Endothelial cell (in vitro differentiated cells): ENCODE measurements at places on chromosomes 13 and 19.

- DNase-seq, result no peak
Observed at GRCh38 chr13:19597523-19597922, 35.9 kb upstream of the MPHOSPH8 start.

DNA sequence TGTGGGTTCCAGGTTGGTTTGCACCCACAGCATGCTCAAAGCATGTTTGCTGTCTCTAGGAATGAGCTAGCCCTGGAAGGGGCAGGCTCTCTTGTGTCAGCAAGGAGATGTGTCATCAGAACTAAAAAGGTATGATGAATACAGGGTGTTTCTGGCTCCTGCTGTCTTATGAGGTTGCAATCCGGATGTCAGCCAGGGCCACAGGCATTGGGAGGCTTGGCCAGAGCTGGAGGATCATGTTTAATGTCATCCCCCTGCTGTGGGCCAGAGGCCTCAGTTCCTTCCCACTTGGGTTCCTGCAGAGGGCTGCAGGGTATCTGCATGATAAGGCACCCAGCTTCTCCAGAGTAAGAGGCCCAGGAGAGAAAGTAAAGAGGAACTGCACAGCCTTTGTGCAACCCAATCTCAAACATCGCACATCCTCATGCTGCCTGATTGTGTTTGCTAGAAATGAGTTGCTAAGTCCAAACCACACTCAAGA lies 193.6 kb downstream of the COL4A1 start:
- no peak for DNase-seq

- no peak for DNase-seq
Observed at GRCh38 chr13:46160065-46160464, 21.9 kb downstream of the LCP1 start.

DNA sequence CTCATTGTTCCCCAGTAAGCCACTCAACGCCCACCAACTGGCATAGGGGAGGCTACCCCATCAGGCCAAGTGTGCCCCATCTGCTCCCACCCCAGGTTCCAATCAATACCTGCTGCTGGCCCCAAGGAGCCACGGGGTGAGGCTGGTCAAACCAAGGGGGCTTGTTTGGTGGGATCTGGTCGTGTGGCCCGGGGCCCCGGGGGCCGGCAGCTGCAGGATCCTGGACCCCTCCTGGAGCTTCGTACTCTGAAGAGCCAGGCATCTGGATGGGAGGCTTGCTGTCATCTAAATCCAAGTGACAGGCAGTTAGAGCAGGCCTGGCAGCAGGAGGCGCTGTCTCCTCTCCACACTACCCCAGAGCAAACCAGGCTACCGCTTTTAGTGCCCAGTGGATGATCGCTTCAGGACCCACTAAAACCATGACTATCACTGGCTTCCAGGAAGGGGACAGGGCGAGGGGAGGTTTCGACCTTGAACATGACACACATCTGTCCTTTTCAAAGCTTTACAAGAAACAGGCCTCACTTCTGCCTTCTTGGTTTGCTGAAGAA lies 14.2 kb downstream of the CHERP start:
- peak; percentile 46 for DNase-seq

DNA sequence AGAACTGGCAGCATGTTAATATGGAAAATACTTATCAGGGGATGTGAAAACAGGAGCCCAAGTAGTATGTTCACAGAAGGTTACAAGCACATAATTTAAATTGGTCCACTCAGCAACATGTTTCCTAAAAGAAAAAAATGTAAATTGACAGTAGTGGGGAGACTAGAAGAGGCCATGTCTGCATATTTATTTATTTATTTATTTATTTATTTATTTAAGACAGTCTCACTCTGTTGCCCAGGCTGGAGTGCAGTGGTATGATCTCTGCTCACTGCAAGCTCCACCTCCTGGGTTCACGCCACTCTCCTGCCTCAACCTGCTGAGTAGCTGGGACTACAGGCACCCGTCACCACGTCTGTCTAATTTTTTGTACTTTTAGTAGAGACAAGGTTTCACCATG lies 13.7 kb upstream of the ZNF8 start:
- no peak for DNase-seq

GRCh38 chr13:29511106-29511796 lies 84.2 kb downstream of the SLC7A1 start:
- no peak for DNase-seq

GRCh38 chr19:56123266-56123891 lies 2.3 kb upstream of the ZNF787 start:
- no peak for DNase-seq

DNA sequence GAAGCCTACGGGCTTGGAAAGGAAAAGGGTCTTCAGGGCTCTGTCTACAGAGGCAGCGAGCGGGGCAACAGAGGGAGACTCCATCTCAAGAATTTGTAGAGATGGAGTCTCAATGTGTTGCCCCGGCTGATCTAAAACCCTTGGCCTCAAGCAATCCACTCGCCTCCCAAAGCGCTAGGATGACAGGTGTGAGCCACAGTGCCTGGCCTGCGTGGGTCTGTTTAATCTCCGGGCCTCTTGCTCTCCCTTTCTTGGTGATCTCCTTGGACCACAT lies 8.1 kb downstream of the RPS9 start:
- DNase-seq, result no peak

GRCh38 chr19:9250630-9251029 lies at the start of gene OR7E24:
Gene OR7E24, plus strand, starts transcription at chr19:9250930. Its CDS starts 114 bp downstream, at chr19:9251044.
- DNase-seq, result no peak

- DNase-seq, result no peak
Observed at GRCh38 chr19:3263866-3264265, 39.4 kb downstream of the CELF5 start.

DNA sequence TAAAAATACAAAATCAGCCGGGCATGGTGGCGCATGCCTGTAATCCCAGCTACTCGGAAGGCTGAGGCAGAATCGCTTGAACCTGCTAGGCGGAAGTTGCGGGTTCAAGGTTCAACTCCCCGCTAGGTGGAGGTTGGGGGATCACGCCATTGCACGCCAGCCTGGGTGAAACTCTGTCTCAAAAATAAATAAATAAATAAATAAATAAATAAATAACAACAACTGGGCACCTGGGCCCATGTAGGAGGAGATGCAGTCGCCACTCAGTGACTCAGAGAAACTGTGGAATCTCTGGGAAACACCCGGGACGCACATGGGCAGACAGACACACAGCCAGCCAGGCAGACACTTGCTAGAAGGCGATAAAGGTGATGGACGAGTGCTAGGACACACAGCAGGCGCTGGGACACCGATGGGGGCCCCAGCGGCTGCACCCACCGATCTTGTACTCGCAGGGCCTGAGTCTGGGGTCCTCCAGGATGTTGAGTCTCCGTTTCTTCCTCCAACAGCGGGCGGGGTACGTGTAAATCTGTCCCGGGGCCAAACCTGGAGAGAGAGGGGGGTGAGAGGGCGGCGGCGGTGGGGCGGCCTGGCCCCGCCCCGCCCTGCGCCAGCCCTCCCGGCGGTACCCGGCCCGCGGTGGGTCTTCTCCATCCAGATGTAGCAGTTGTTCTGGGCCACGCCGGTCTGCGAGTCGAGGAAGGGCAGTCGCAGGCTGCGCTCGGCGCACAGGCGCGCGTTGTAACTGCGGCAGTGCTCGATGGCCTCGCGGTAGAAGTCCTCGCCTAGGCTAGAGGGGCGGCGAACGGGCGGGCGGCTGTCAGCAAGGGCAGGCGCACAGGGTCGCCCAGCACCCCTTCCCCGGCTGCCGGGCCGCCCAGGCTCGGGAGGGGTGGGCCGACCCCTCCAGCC lies 1.8 kb downstream of the DPF1 start:
- no peak for DNase-seq

DNA sequence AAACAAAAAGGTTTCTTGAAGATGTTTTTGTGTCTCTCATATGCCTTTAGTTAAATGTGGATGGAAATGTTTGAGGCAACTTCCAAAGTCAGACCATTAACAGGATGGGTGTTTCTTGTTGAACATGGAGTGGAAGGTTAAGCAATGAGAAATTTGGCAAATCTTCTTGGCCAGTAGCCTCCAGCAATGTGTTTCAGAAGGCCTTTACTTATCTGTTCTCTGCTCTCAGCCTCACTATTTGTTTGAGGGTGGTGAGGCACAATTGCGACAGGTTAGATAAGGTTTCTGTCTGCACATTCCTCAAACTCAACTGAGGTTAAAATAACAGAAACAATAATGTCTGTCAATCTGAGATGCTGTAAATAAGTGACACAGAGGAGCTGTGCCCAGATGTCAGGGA lies 1019.0 kb downstream of the DIAPH3 start:
- no peak for DNase-seq

DNA sequence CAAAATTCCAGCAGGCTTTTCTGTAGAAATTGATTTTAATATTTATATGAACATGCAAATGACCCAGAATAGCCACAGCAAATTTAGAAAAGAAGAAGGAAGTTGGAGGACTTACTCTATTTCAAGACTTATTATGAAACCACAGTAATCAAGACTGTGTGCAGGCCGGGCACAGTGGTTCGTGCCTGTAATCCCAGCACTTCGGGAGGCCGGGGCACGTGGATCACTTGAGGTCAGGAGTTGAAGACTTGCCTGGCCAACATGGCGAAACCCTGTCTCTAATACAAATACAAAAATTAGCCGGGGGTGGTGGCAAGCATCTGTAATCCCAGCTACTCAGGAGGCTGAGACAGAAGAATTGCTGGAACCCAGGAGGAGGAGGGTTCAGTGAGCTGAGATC lies 6.0 kb upstream of the FFAR2 start:
- DNase-seq, result no peak

- no peak for DNase-seq
Observed at GRCh38 chr19:17946965-17947784, 14.4 kb downstream of the CCDC124 start.

DNA sequence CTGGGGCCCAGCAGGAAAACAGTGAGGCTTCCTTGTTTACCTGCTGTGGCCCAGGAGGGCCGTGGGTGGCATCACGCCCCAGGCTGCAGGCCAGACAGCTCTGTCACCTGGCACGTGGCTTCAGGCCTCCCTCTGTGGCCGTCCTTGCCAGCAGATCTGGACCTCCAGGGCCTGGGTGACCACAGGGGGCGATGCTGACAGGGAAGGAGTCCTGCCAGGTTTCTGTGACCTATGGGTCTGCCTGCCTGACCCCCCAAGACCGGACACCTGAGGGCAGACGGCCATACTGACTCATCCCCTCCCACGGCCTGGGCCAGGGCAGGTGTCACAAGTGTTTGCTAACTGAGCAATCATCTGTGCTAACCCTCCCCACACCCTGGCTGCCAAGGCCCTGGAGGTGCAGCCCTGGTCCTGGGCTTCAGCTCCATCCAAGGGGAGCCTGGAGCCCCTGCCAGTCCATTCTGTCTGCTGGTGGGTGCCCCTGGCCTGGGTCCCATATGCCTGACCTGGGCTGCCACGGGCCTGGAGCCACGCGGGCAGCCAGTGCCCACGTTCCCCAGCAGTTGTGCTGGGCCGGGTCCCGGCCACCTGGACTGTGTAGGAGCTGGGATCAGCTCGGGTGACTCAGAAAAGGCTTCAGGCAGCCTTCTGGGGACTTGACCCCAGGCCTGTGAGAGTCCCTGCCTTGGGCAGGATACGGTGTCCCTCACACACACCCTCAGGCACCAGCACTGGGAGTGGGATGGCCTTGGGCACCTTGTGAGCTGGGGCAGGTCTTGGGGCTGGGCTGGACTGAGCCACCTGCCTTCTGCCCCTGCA lies 3.7 kb downstream of the CDC34 start:
- no peak for DNase-seq

- DNase-seq, result no peak
Observed at GRCh38 chr13:113044391-113045114, 61.0 kb upstream of the F7 start.

DNA sequence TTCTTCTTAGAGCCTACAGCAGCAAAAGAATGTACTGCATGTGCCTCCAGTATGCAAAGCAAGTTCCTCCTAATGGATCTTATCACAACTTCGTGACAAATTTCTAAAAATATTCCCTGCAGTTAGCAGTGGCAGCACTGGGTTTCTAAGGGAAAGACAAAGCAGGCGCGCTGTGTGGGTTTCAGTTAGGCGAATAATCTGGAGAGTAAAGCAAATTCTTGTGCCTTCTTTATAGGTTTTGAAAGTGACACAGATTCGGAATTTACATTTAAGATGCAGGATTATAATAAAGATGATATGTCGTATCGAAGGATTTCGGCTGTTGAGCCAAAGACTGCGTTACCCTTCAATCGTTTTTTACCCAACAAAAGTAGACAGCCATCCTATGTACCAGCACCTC lies 167.9 kb downstream of the LMO7 start:
- DNase-seq, result no peak

DNA sequence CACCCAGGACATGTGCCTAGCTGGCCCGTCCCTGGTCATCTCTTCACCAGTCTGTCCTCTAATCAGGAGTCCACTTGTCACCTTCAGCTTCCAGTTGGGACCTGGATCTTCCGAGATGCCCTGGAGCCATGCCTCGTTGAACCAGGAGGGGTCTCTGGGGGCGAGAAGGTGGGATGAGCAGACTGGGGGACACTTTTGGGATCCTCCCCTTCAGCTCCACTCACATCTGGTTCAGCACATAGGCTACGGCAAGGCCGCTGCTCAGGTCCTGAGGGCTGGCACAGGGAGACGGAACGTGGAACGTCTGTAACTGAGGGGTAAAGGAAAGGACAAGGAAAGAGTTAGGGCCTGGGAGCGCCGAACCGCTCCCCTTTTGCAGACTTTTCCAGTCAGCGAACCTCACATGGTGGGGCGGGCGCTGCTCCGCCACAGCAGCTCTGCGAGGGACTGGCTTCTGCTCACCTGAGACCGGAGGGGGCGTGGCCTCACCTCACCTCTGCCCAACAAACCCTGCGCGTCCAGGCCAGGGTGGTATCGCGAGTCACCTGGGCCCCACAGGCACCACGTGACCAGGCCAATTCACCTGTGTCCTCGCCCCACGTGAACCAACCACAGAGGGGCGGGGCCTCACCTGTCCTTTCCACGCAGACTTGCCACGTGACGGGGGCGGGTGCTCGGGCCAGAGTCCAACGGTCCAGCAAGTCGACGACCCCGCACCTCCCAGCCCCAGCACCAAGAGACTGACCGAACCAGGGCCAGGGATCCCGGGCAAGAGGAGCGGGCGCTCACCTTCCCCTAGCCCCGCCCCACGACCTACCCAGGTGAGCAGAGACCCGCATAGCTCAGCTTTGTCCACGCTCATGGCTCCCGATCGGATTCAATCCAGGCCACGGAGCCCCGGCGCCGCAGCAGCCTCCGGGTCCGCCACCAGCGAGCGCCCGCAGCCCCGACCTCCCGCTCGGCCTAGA lies at the start of gene HOOK2:
HOOK2 (minus strand) TSS at position 965 of the 968 bp plus-strand sequence; CDS start at position 862, 103 bp downstream.
- DNase-seq, result no peak
